ENCODE measurements at places on chromosomes 1 and 21. TPM values are rescaled to one million over a fixed set of nuclear protein-coding genes. Genes with fewer than 3 reads are reported as not detected.

The LRRIQ3 gene
- 6.2 TPM for total RNA-seq

GRCh38 chr21:35204850-35205541 lies 155.9 kb upstream of the RUNX1 start:
- peak; percentile 74 for DNase-seq

DNA sequence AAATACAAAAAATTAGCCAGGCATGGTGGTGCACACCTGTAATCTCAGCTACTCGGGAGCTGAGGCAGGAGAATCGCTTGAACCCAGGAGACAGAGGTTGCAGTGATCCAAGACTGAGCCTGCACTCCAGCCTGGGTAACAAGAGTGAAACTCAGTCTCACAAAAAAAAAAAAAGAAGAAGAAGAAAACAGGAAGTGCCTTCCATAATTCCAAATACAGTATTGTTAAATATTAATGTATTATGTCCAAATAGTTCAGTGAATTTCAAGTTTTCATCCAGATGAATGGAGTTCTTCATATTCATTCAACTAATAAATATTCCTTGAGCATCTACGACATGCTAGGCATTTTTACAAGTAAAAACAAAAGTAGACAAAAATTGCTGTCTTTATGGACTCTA lies 33.3 kb downstream of the PLEKHO1 start:
- DNase-seq = no peak

The VANGL2 gene
- 0.61 TPM for total RNA-seq

DNA sequence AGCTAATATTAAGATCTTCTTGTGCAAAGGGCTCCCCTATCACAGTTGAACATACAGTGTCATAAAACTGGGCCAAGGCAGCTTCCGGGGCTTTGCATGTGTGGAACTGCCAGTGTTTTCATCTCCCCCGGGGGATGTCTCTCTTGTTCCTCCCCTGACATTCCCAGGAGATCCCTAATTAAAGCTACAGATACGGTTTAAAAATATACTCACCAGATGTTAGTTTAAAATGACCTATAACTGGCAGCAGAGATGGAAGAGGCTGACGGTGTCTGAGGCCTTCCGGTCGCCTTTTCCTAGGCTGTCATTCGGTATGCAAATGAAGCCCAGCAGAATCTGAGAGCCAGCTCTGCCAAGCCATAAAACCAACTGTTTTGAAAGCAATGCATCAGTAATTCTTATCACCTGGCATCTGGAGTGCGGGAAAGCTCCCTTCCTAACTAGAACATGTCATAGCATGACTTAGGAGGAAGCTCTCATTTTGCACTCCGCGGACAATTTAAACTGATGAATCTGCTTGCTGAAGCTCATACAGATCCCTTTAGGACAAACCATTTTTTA lies 436.5 kb upstream of the VAMP3 start:
- no peak for DNase-seq

The ARHGAP30 gene
- total RNA-seq = 9.7 TPM

DNA sequence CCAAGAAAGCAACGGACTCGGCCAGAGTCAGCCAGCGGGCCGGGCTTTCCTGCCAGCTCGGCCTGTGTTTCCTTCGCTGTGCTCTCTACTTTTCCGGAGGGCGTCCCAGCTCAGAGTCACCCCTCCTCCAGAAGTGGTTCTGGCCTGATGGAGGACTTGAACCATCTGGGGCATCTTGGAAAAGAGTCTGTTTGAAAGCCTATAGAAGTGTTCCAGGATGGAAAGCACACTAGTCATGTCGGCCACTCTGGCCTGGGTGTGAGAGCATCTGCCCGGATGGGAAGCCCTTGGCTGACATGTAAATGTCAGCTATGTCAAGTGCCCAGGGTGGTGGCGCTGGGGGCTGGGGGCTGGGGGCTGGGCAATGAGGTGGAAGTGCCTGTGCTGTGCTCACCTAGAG lies 113.4 kb downstream of the DHRS3 start:
- DNase-seq = no peak

DNA sequence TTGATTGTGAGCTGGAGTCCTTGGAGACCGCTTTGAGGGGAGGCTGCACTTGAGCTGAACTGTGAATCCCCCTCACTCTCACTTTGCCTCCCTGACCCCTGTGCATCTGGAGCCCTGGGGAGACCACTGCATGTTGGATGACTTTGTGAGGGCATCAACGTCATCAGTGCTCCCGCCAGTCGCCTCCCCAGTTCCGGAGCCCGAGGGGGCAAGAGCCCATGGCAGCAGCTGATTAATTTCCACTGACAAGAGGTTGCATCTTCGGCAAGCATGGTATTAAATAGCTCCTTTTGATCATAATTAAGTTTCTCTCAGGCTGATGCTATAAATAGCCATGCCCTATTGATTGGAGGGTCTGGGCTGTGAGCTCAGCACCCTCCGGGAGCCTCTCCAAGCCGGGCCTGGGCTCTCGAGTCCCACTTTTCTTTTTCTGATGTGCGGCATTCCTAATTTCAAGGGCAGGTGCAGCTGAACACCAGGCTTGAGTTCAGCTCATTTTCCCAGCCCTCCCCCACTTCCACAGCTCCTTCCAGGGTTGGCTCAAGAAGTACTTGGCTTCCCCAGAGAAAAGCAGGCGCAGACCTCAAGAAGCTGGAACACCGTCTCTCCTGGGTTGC lies 33.2 kb downstream of the KCND3 start:
- no peak for DNase-seq

GRCh38 chr1:42822800-42823392 lies 5.7 kb upstream of the SVBP start:
- DNase-seq = no peak

DNA sequence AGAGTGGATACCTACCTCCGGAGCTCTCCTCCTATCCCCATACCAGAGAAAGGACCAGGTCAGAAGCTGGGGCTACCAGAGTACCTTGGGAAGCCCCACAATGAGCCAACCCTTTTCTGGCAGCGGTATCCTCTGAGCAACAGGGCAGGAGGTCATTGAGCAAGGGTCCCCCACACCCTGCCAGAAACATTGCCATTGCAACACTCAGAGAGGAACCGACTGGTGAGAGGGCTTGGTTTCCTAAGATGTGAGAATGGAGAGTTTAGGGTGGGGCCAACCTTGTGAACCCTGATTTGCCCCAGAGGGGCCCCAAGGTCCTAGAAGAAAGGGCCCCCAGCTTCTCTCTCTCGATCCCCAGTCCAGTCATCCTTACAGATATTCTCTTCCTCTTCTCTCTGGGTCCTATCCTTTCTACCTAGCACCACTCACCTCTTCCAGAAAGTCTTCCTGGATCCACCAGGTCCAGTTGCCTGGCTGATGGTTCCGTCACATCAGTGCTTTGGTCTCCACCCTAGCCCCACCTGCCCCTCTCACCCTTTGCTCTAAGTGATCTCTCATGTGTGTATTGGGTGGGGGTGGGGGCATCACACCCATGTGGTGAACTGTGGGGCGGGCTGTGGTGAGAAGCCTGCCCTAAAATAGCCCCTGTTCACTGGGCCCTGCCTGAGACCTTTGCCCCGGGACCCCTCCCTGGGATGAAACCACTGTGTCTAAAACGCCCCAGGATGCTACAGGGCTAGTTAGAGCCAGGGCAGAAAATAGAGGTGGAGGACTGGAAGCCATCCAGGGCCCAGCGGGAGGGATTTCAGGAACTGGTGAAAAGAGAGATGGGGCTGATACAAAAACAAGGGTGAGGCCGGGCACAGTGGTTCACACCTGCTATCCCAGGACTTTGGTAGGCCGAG lies 8.7 kb downstream of the FGR start:
- no peak for DNase-seq

DNA sequence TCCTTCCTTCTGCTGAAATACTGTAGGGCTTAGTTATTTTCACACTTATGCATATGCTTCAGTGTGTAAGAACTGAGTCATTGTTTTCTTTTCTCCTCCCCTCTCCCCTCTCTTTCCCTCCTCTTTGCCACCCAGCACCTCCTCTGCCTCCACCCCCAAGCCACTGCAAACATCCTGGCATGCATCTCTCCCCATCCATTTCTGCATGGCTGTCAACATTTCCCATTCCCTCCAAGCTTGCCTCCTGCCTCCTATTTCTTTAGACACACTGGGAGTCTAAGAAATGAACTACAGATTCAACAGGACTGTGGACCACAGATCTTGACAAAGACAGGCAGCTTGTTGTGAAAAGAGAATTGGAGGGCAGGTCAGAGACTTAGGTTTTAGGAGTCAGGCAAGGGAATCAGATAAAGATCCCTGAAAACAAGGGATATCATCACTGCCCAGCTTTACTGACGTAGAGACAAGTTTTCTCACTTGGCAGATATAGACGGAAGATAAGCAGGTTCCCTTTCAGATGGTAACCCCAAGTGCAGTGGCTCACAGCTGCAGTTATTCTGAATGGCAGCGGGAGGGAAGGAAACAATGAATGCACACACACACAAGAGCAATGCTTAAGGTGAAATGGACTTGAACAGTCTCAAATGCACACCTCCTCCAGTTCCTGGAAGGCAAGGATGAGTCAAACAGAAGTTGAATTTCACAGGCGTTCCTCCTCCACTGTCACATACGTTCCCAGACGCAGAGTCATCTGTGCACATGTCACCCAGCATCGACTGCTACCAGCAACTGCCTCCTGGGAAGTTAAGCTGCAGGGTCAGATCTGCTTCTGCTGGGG lies 56.1 kb downstream of the HIVEP3 start:
- no peak for DNase-seq

DNA sequence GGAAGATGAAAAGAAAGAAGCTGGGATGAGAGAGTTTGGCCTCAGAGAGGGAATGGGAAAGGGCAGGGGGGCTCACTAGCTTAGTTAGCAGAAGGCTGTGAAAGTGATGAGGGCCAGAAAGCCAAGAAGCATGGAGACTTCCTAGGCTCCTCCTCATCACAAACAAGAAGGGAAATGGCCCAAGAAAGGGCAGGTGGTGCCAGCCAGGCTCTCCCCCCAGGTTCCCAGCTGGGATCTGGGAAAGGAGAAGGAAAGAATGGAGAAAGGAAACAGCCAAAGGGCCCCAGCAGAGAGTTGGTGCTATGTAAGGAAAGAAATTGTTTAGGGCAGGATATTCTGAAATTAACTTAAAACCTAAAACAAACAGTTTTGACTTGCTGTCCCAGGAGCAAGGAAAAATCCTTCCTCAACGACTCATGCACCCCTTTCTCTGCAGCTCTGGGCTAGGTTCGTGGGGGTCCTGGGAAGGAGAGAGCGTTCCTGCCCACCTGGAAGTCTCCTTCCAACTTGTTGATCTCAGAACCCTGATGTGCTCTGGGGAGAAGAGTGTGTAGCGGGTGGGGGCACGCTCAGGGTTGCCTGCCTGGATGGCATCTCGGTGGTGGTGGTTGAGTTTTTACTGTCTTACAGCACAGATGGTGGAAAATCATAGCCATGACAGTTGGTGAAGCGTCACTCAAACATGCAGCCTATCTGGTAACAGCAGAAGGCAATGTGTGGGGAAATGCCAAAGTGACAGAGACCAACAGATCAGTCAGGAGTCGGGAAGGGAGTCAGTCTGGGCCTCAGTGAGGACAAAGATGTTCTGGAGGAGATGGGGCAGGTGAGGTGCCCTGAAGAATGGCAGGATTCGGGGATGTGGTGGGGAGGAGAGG lies 147.3 kb downstream of the CLIC6 start:
- DNase-seq = no peak

The LCA5L gene
- 5.3 TPM for total RNA-seq

DNA sequence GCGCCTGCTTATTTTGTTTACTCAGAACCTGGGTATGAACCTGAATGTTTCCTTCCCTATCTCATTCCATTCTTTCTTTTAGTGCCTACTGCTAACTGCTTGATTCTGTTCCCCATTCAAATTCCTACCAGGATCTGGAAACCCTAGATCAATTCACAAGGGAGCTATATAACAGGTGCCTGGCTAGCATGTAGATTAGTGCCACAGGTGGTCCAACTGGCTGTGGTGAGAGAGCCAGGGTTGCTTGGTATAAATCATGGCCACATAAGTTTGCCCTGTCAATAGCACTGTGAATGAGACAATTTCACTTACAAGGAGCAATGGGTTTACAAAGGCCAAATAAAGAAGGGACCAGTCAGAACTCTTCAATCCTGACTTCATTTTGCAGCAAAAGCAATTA lies 6.6 kb upstream of the PRPF38B start:
- no peak for DNase-seq

The UBASH3A gene
- not detected for total RNA-seq

- DNase-seq = peak; percentile 93
Observed at GRCh38 chr1:9196129-9197040, 38.2 kb upstream of the H6PD start.

The MAGI3 gene
- 10.1 TPM for total RNA-seq
